Fibroblast of skin of right biceps (primary cell): ENCODE measurements at places on chromosomes 4 and X.

DNA sequence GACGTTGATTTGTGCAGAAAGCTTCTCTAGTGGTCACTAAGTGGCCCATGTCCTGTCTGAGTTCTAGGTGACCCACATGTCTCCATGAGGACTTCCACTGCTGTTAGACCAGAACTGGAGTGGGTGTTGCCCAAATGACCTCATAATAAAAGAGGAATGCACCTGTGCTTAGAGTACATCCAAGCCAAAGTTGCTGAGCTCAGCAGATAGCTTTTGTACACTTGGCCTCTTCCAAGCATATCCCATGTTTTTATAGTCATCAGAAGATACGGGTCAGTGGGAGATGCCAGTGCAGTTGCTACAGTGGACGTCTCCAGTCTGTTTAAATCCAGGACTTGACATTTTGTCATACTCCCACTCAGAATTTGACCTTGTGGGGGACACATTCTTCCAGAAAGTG, 37.6 kb upstream of the WDR1 start:
- no peak for DNase-seq

- no peak for DNase-seq
Observed at GRCh38 chr4:4994312-4995097, 24.8 kb downstream of the CYTL1 start.

DNA sequence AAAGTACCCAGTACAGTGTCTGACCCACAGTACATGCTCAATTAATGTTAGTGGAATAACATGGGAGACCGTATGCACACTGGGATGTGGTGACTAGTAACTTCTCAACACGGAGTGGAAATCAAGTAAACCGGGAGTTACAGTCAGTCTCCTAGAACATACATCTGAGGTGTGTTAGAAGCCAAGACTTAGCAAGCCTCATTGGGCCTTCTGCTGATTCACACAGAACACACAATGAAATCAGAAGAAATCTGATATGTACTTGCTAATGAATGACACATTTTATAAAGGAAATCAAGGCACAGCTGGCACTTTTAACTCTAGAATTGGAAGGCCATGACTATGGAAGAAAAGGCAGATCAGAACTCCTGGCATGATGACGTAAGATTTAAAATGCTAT, 13.0 kb downstream of the TRAPPC2 start:
- no peak for DNase-seq

DNA sequence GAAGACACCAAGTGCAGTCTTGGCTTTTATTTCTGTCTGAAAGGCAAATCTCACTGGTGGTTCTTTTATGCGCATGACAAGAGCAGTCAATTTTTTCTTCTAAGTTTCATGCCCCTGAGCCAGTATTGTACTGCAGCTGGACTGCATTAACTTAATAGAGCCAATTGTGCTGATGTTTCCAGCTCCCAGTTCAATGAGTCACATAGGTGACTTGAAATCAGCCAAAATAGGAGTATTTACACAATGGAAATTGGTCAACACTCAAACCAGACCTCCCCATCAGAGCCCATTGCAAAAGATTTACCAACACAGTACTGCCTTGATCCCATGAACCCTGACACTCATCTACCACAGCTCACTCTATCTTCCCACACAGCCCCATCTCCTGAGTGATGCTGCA, 100.3 kb upstream of the GUCY1A1 start:
- DNase-seq, result no peak

DNA sequence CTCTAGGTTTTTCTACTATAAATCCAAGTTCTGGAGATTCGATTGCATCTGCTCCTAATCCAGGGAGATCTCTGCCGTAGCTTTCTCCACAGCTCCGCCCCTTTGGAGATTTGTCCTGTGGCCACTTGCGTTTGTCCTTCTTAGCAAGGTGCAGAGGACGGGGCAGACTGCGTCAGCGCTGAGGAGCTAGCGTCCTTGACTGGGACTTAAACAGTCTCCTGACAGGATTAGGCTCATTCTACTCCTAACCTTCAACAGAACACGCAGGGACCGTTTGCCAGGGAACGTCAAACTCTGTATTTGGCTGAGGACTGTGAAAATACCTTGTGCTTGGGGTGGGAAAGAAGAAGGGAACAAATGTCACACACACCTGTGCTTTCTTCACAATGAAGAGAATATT, 38.6 kb downstream of the SORBS2 start:
- DNase-seq, result no peak

GRCh38 chrX:56728321-56728720, 722 bp upstream of the NBDY start:
- DNase-seq, result peak; percentile 12

GRCh38 chr4:83219344-83220331, 65.0 kb downstream of the COQ2 start:
- no peak for DNase-seq

DNA sequence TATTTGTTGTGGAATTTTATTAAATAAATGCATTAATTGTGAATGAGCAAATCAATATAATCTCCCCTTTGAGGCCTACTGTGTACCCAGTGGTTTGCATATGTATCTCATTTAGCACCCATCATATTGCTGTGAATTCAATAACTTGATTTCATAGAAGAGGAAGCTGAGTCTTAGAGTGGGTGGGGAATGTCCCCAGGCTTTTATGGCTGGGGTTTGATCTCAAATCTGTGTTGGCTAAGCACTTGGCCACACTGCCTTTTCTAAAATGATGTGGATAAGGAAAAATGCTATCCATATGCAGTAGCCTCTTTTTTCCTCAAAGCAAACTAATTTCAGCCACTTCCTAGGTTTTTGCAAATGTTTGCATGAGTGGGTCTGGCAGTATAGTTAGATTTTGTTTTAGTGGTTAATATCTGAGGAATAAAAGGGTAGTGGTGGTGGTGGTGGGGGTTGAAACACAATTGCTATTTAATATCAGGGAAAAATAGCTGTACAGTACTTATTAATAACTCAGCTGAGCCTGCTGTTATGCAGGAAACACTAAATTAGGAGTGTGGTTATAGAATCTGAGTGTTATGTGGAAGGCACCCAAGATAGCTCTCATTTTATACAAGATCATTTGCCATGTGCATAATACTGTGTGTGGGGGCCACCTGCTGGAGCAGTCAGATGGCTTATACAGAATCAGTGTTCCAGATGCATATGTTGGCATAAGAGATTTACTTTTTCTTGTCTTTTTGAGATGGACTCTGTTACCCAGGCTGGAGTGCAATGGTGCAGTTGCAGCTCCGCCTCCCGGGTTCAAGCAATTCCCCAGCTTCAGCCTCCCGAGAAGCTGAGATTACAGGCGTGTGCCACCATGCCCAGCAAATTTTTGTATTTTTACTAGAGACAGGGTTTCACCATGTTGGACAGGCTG, 108.0 kb downstream of the TMEM131L start:
- peak; percentile 90 for DNase-seq

DNA sequence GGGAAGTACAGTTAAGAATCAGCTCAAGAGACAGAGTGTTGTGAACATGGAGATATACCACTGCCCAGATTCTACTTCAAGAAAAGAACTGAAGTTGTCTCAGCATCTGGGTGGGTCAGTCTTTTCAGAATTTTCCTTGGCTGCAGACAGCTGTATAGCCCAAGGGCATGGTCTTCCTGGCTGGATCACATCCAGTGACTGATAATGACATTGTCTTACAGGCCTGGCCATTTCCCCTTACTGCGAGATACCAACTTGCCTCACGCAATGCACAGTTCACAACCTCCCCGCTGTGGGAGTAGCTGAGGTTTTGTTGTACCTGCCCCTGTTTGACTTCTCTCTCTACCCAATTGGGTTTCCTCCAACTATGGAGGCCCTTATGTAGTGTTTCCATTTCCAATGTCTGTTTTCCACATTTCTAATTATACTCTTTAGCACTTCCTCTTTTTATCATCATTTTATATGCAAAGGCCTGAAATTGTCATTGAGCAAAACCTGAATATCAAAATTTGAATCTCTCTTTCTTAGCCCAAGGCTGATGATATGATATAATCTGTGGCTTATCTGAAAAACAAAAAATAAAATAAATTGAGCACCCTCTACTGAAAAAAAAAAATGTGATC, 209.1 kb downstream of the NAF1 start:
- no peak for DNase-seq

GRCh38 chr4:10032625-10033024, 11.3 kb upstream of the SLC2A9 start:
- DNase-seq, result peak; percentile 68

DNA sequence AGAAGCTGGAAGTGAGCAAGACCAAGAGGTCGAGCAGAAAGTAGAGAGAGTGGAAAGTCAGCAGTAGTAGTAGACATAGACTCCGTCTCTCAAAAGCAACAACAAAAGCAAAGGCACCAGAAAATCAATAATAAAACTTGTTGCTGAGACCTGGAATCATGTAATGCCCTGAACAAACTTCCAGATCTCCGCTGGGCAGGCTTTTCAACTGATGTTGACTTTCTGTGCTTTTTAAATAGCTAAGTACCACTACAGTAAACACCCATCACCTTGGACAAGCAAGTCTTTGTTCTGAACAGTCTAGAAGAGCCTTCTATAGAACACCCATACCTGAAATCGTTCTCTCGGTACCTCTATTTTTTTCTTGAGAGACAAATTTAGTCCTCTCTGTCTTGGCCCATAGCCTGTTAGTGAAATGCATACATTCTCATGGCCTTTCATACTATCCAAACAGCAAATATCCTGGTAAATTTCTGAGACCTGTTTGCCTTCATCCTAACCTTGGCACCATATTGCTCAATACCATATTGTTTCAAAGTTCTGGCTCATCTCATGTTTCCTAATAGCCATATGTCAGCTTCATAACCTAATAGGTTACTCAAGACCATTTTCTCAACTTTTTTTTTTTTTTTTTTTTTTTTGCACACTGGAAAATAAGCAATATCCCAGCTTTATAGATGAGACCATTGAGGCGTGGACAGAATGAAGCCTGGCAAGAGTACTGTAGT, 200.6 kb upstream of the RBPJ start:
- no peak for DNase-seq

DNA sequence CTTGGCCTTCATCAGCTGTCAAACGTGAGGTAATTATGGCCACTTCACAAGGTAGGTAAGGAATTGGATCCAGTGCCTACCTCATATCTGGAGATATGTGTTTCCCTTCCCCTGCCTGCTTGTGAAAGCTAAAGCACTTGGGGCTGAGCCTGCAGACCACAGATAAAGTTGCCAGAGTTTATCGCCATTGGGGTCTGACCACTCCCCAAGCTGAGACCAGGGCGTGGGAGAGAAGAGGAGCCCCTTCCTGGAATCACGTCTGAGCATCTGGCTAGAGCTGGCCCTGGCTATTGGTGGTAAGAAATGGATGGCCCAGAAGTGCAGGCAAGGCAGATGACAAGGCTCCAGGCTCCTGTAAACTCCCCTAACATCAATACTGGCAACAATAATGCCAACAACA, 2.7 kb downstream of the ALAS2 start:
- DNase-seq, result no peak

GRCh38 chr4:183142571-183143550, 43.8 kb downstream of the WWC2 start:
- DNase-seq, result peak; percentile 94

GRCh38 chr4:32884198-32884597, 2164.0 kb downstream of the PCDH7 start:
- peak; percentile 33 for DNase-seq

DNA sequence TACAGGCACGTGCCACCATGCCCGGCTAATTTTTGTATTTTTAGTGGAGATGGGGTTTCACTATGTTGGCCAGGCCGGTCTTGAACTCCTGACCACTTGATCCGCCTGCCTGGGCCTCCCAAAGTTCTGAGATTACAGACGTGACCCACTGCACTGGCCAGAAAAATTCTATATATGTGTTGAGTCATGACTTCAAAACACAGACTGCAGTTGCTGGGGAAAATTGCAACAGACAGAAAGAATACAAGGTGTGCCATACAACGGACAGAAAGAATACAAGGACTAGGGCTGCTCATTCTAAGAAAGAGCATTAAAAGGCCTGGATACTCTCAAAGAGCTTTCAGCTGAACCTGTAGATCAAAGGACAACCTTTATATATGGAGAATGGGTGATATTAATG, 109.6 kb upstream of the ACSL4 start:
- peak; percentile 23 for DNase-seq
